Body of pancreas (tissue), 4 donors: ENCODE measurements at places on chromosomes 6 and 20. TPM values are rescaled to one million over a fixed set of nuclear protein-coding genes. Genes with fewer than 3 reads are reported as not detected.

DNA sequence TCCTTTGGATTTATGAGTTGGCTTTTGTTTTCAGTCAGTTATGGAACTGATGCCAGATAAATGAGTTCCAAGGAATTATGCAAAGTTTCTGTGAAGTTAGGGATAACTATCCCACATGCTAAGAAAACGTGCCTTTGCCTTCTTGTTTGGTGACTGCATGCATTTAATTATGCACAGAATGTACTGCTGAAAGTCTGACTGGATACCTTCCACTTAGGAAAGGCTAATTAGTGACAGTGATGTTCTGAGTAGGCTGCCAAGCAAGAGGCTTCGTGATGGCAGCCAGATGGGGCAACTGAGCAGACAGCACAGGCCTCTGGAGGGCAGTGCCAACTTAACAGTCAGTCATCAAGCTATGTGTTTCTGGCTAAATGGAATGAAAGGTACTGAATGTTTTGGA, 289.9 kb downstream of the CD109 start:
- no peak for DNase-seq

GRCh38 chr6:24566020-24566767, 71.4 kb downstream of the ALDH5A1 start:
- no peak for DNase-seq

DNA sequence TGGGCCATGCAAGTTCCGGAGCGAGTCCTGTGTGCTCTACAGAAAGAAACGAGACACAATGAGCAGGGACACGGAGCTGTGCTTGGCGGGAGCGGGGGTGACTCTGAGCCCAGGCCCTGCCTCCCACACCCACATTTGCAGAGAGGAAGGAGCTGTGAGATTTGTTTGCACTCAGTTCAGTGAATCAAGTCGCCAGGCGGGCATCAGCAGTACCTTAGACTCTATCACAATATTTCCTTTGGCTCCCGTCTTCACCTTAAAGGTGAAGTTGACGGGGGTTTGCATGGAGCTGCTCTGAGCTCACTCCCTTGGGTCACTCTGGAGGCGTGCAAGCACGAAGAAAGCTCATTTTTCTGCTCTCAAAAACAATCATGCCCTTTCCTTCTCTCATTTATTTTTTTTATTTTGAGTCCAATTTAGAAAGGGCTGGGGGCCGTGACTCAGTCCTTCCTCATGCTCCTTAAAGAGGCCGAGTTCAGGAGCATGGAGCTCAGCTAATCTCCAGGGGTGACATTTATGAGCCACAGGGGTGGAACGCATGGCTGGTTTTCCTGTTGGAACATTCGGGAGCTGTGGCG, 188.2 kb downstream of the NFATC2 start:
- no peak for DNase-seq

Gene UTRN
- total RNA-seq, result 133 TPM

Gene MAP3K5
- 33.7 TPM for total RNA-seq

Gene CMTR1
- total RNA-seq, result 15.8 TPM

- no peak for DNase-seq
Observed at GRCh38 chr6:1698527-1698926, 88.8 kb downstream of the FOXC1 start.

DNA sequence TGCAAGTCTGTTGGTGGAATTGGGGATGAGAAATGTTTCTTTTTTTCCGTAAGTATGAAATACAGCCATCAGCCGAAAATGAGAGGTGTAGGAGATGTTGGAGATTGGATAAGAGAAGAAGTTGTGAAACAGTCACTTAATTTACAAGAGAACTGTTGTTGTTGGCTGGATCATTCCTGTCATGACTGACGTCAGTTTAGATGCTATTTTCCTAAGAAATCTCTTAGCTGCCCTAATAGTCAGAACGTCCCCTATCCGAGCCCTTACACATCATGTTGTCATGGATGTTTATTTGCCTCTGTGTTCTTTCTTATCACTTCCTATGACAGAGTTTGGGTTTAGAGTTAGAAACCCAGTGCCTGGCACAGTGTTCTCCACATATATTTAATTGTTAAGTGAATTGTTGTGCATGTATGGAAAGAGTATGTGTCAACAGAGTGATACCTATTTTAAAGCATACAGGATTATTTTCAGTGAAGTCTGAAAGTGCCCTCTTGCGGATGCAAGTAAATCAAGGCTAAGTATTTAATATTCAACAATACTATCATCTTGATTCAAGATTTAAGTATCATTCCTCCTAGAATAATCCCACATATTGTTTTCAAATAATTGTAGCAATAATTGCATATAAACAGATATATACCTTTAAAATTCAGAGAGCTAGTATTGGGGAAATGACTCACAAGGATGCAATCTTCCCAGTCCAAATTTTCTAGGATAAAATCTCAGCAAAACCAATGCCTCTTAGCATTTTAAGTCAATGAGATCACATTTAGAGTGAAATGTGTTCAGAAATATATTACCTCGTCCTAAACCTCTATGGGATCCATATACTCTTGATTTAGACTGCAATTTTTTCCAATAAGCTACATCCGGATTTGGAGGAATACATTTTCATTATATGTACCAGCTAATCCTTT, 309.9 kb upstream of the NOX3 start:
- DNase-seq, result no peak

- DNase-seq, result no peak
Observed at GRCh38 chr20:1507276-1507675, 16.1 kb upstream of the SIRPB2 start.

DNA sequence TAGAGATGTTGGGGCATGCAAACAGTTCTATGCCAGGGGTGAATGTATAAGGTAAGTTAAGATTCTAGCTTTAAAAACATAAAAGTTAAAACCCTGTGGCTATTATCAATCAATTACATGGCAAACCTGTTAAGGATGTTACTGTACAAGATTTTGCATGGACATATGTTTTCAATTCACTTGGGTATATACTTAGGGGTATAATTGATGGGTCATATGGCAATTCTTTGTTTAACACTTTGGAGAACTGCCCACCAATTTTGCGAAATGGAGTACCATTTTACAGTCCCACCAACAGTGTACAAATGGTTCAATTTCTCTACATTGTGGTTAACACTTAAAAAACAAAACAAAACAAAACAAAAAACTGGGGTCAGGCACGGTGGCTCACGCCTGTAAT, 9.4 kb upstream of the NCOA3 start:
- DNase-seq, result no peak

DNA sequence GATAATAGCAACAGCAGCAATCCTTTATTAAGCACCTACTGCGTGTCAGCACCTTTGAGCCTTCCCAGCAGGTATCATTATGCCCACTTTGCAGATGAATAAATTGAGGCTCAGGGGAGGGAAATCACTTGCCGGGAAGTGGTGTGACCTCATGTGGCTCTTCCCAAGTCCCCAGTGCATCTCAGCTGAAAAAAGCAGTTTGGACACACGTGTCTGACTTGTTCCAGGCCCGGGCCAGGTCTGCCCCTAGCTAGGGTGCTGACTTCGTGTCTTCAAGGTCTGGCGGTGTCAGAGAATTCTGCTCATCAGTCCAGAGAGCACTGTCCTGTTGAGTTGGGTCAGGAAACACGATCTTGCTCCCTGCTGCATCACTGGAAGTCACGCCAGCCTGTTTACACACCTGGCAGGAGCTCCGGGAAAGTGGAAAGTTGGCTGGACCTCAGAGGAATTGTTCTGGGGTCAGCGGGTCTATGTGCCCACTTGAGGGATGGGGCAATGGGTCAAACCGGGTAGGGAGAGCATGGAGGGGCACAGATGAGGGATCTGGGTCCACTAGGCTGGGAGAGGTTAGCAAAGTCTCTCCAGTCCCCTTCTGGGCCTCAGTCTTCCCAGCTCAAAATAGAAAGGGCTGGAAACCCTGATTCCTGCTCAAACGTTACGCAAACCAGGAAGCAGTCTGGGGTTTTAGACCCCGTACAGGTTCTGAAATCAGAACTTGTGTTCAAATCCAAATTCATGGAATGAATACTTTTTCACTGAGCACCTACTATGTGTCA, 10.5 kb downstream of the SLC13A3 start:
- DNase-seq, result no peak

Gene GPR31
- not detected for total RNA-seq

DNA sequence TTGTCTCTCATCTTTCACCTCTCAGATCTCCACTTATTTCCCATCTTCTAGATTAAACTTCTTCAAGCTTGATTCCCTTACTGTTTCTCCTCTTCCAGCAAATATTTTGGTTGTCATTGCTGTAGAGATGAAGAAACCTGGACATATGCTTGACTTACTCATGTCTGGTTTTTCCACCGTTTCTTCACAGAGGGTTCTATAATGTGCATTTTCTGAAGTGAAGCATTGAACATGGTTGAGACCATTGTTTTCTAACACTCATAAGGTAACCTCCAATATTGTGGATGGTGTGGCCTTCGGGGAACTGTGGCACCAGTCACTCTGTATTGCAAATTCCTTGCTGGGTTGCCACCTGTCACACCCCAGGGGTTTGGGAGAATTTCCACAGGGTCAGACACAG, 237.2 kb downstream of the PLCB1 start:
- DNase-seq, result no peak

- no peak for DNase-seq
Observed at GRCh38 chr20:62665826-62666735, 23.8 kb downstream of the SLCO4A1 start.

DNA sequence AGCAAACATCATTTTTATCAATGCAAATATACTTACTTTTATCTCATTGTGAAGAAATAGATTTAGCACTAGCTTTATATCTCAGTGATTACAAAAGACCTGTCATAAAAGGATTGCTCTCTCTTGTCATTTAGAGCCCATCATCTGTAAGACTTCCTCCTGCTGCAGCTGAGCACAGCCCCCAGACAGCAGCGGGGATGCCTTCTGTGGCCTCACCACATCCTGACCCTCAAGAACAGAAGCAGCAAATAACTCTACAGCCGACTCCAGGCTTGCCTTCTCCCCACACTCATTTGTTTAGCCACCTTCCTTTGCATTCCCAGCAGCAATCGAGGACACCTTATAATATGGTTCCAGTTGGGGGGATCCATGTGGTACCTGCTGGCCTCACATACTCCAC, 127.0 kb upstream of the EDN1 start:
- no peak for DNase-seq

Gene MOXD1
- total RNA-seq, result 0.66 TPM

Gene METTL24
- 2.3 TPM for total RNA-seq

Gene MMP24
- total RNA-seq, result 3.0 TPM

- no peak for DNase-seq
Observed at GRCh38 chr6:69379518-69379917, 417.3 kb downstream of the LMBRD1 start.

DNA sequence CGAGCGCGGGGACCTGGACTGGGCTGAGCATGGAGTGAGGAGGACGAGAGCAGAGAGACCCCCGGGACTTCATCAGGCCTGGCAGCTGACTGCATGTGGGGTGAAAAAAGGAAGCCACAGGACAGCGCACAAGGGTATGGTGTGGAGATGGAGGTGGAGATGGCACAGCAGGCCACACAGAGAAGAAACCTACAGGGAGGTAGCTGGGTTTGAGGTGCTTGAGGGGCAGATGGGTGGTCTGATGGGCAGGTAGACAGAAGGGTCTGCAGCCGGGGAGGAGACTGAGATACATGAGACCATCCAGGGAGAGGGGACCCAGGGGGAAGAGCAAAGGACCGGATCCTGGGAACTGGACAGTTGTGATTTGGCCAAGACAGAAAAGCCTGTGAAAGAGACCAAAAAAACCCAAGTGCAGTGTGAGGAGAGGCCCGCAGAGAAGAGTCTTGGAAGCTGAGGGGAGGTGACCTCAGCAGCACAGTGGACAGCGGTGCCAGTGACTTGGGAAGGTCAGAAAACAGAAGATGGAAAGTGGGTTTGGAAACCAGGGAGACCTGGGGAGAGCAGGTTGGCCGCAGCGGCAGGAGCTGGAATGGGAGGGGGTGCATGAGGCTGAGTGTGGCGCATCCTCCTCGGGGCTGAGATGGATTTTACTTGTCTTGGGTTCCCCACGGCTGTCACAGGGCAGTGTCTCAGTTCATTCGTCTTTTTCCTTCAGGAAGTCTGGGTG, 5.5 kb downstream of the HLA-DPB1 start:
- DNase-seq, result no peak
